ENCODE measurements at places on chromosomes 2 and 18.

DNA sequence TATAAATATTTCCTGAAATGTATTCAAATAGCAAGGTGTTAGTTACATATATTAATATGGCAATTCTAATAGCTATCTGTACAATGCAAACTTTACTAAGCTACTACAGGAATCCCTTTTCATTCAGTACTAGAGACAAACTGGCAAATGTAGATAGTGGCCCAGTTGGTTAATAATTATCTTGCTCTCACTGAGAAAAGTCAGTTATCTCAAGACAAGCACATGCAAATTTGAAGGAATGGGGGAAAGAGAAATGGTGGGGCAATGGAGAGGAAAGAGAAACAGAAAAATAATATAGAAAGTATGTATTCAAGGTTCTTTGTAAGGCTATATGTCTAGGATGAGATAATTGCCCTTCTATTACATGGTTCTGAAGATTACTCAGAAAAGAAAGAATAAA, 280.0 kb downstream of the FIGN start:
- no peak for DNase-seq

DNA sequence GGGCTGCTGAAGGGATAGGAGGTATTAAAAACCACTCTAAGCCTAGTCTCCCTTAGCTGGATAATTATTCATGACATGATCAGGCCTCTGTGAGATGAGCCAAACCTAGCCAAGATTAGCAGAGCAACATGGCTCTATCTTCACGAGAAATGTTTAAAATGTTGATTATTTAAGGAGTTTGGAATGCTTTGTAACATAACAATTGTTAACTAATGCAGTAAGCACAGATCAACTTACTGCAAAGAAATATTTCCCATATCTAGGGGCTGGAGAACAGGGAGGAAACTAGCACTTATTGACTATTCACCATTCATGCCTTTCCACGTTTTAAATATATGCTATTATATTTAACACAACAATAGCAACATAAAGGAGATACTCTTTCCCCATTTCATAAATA, 833.7 kb upstream of the CHAC2 start:
- DNase-seq = no peak

GRCh38 chr2:212773808-212774339, 235.3 kb upstream of the ERBB4 start:
- DNase-seq = no peak

GRCh38 chr2:7480431-7480830, 563.2 kb downstream of the RNF144A start:
- DNase-seq = no peak

DNA sequence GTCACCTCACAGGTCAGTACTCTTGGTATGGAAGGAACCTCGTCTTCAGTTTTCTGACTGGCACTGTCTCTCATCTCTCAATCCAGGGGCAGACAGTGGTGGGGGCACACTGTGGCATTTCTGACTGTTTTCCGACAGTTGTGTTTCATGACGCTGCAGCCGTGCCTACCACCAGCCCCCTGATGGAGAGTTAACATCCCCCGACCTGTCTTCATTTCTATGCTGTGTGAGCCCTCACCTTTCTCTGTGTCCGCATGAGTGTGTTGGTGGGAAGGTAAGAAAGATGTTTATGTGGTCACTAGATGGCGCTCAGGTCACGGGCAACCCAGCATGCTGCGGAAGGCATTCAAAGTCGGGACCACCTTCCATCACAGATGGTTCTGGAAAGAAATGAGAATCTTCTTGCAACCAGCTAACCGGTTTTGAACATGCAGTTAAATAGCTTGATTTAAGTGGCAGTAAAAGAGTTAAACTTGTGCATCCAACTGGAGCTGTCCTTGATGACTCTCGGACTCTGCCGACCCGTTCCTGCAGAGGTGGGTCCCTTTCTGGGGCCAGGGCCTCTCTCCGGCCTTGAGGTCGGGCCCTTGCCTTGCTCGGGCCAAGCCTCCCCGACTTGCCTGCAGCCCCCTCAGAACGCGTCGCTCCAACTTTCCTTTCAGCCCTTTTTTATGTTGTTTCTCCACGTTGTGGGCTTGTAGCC, 92.4 kb downstream of the DYSF start:
- peak; percentile 53 for DNase-seq

- DNase-seq = no peak
These were observed 73.3 kb downstream of the LOXHD1 start for GRCh38 chr18:46583711-46584110.

DNA sequence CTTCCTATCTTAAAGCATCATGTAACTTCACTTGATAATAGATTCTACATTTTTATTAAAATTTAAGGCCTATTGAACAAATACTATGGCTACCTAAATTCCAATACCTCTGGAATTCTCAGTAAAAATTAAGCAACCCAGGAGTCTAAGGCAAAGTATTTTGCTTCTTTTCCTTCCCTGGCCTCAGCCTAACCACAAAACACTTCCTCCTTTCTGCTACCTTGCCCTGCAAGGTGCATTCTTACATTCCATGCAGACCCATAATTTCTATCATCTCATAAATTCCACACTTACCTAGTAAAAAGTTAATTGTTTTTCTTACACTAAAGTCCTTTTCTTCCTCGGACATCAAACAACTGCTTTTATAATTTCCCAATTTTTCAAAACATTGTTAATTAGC, 3.7 kb downstream of the MBOAT2 start:
- no peak for DNase-seq

DNA sequence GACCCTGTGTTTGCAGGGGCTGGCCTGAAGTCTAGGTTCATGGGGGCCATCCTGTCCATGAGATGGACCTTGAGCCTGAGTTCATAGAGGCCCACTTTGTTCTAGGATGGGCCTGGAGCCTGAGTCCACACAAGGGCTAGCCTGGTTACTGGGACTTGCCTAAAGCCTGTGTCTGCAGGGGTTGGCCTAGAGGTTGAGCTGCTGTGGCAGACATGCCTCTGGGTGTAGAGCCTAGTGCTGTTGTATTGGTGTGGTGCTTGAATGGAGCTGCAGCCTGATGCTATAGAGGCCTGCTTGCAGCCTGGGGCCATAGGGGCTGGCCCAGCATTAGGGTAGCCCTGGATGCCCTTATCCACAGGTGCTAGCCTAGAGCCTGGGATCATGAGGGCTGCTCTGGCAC, 23.9 kb upstream of the RASGRP3 start:
- DNase-seq = no peak

DNA sequence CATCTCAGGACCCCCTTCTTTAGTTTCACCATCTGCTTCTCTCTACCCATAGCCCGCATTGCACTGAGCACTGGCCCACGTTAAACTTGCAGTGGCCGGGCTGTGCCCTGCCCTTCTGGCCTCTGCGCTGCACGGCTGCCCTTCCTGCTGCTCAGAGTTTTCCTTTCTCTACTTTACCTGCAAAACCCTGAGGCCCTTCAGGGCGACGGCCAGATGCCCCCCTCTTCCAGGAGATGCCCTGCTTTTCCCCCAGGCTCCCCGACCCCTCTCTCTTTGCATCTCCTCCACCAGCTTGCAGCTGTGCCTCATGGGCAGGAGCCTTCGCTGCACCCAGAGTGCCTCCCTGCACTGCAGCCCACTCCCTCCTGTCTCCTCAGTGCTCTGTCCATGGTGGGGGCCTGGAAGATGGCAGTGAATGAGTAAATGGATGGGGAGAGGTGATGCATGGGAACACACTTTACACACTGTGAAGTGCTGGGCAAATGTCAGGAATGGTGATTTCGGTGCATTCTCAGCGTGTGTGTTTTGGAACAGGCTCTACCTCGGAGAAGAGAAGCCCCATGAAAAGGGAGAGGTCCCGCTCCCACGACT, 53.8 kb downstream of the NTSR2 start:
- DNase-seq = no peak

DNA sequence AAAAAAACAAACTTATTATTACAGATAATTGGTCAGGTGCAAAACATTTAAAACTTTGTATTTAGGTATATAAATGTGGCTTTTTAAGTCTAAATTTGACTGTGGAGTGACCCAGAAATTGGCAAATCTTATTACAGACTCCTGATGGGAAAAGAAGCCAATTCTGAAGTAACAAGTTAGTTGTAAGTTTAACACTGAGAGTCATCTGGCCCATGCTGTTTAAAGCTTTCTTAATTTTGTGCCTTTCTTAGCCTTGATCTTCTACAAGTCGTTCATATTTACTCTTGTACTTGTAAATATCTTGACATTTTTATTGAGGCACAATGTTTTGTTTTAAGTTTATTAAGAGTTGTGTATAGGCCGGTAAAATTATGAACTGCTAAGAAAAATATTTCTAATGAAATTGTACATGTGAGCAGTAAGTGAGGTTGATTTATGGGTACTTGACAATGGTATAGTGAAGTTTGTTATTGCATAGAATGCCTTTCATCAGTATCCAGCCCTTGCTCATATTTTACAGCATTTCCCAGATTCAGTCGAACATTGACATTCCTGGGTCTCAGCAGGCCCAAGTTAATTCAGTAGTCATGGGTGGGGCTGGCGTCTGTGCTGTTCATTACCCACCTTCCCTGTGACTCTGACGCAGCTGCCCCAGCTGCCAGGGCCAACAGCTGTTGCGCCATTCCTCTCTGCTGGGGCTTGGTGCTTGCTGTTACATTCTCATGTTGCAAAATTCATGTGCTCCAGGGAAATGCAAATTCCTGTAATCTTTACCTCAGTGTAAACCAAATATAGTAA, 121.4 kb downstream of the ZNF236 start:
- no peak for DNase-seq

GRCh38 chr2:230877759-230878598, 13.2 kb downstream of the ITM2C start:
- peak; percentile 43 for DNase-seq

DNA sequence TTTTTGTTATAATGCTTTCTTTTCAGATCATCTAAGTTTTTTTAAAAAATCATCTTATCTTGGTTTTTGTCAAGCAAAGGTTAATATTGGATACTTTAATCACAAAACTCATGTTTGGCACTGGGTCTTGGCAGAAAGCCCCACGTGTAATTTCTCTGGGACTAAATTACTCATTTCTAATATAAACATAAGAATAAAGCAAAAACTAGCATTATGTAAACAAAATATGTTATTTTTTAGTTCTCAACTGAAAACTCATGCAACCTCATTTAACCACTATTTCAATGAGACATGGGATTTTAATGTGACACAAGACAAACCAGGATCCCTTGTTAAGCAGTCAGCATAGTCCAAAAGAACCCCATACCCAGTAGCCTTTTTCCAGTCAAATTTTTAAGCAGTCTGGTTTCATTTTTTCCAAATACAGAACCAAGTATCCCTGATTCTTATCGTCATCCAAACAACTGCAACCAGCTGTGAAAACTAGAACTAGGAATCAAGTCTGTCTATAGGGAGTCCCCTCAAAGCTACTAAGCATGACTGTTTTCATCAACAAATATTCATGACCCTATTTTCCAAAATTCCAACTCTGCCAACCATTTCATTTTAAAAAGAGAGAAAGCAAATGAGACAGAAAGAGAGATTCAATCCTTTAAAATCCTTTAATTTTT, 27.1 kb downstream of the PID1 start:
- no peak for DNase-seq

- DNase-seq = peak; percentile 13
These were observed 18.5 kb upstream of the EML6 start for GRCh38 chr2:54704688-54705605.

GRCh38 chr18:26057344-26057773, 33.1 kb downstream of the SS18 start:
- no peak for DNase-seq

- DNase-seq = no peak
These were observed 65.9 kb upstream of the SLC16A14 start for GRCh38 chr2:230134496-230135129.

GRCh38 chr18:32289483-32290075, 99.7 kb downstream of the MEP1B start:
- peak; percentile 30 for DNase-seq

GRCh38 chr2:168340931-168341330, 93.5 kb upstream of the STK39 start:
- no peak for DNase-seq

DNA sequence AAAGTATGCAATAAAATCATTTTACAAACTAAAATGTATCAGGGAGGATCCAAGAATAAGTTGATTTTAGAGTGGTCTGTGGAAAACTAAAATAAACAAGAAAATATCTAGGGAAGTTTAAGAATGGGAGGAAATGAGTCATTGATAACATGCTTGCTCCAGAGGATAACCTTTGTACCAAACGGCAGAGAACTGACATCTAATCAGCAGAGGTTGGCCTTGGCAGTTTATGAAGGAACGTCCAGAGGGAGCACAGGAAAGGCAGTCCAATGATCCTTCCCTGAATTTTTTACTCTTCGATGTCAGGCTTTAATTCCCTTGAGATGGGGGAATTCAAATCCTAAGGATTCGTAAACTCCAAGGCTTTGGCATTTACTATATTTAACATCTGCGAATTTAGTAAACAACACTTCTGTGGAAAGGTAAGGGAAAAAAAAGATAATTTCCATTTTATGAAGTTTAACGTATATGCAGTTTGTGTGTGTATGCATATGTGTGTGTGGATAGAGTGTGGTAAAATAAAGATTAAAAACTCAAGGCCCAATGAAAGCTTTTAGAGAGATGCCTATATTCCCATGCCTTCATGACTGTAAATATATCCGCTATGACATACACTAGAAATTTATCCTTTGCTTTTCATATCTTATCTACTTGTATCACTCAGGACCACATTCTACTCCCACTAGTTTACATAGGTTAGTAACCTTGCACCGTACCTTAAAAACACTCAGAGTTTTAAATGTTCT, 8.7 kb upstream of the INPP1 start:
- DNase-seq = no peak

GRCh38 chr2:120302301-120302700, 43.6 kb upstream of the INHBB start:
- DNase-seq = no peak

DNA sequence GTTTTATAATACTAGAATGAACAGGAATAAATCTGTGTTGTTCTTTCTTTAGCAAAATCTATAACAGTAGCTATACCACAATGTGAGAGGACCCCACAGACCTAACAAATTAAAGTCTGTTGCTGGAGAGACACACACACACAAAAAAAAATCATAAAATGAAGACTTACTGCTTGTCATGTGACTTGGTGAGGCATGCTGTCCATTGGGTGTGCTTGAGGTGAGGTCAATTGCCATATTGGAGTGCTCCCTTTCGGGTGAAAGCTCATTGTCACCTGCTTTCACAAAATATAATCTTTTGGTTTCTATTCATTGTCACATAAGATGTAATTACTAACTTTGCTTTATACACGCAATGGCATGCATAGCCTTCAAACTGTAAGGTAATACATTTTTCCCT, 3.9 kb downstream of the IKZF2 start:
- no peak for DNase-seq

- no peak for DNase-seq
These were observed 206.1 kb upstream of the REV1 start for GRCh38 chr2:99695944-99696253.
